Activated CD4-positive, alpha-beta T cell treated with anti-CD3 and anti-CD28 coated beads, Interleukin-2, amount 50 U/mL, for 1 hour (primary cell): ENCODE measurements at places on chromosomes 1 and 21.

DNA sequence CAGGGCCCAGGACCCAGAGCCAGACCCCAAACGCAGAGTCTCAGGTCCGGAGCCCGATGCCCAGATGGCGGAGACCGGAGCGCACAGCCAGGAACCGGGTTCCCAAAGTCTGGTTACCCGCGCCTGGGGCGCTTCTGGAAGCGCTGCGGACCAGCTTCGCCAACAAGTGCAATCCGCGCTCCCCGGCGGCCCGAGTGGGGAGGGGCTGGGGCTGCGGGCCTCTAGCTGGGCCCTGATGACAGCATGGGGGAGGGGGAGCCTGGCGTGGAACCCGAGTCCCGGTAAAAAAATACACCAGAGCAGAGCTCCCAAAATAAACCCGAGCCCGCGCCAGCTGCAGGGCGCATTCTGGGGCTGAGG, 494 bp downstream of the NT5C1A start:
- no peak for DNase-seq

GRCh38 chr1:96674915-96675314, 46.7 kb upstream of the PTBP2 start:
- no peak for DNase-seq

DNA sequence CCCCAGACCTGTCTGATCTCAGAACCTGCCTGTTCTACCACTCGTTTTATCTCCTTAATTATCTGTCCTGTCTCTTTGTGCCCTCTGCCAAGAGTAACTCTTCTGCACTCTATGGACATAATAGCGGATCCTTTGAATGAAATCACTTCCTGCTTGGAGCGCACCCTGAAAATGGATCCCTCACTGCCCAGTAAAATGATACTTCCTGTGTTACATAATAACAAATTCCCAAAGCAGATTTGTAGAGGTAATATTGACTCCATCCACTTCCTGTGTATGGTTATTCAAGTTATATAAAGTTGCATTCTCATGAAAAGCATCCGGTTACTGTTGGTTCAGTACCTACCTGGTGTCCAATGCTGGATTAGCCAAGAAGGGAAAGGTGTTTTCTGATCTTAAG, 246.0 kb downstream of the TRABD2B start:
- DNase-seq = no peak

DNA sequence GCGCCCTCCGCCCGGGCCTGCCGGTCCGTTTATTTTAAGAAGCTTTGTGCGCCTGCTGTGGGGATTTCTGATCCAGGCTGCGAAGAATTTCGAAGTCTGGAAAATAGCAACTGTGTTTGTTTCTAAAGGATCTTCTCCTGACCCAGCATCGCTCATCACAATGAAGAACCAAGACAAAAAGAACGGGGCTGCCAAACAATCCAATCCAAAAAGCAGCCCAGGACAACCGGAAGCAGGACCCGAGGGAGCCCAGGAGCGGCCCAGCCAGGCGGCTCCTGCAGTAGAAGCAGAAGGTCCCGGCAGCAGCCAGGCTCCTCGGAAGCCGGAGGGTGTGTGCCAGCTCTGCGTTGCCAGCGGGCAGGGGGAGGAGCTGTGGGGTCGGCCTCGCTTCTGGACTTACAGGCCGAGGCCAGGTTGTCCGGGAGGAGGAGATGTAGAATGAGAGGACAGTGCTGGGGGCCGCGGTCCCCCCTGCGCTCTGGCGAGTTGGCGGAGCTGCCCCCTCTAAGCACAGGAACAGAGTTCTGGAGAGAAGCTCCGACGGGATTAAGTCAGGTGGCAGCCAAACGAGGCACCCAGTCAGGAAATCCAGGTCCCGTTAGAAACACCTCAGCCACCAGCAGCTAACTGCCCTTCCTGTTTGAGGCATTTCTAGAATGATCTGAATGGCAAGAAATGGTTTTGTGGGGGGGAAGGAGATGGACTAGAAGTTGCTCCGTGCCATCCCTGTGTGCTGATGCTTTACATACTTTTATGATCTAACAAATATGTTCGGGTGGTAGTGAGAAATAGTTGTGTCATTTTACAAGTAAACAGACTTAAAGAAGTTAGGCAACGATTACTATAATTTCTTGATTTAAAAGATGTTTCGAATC, 948 bp downstream of the TXLNA start:
- peak; percentile 21 for DNase-seq

DNA sequence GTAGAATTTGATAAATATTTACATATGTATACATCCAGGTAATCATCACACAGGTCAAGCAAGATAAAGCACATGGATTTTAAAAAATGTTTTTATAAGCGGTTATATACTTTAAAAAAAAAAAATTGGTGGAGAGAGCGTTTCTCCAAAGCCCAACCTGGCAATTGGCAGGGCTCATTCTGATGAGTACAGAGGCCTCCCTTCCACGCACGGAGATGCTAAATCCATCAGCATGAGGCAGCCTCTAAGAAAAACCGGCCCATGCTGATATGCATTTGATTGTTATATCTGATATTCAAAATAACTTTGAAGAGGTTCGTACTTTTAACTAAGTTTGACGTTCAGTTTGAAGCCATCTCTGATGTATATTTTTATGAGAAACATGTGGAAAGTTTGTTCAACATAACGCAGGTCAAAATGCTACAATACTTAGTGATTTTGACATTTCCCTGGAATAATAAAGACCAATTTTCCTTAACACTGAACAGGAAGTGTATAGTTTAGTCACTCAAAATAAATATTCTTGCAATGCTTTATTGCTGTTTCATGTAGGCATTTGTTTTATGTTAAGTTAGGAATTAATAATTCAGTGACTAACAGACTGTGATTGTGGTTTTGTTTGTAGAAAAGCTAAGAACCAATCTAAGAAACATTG, 151.7 kb downstream of the NR5A2 start:
- DNase-seq = no peak

DNA sequence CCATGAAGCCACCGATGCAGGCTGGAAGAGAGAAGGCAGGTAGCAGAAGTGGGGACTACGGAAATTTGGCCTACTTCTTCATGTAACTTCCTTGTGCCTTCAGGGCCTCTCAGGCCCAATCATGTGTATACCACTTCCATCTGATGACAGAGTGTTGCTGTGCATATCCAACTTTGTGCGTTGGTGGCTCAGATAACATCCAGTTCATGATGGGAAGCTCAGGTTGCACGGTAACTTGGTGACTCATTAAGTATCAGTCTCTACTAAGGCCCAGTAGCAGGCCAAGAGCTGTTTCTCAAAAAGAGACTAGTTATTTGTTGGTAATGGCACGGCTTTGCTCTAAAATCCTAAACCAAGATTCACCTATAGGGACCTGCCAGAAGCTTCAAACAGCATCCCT, 117.6 kb downstream of the LTN1 start:
- DNase-seq = no peak

GRCh38 chr1:36880155-36881067, 153.9 kb downstream of the GRIK3 start:
- no peak for DNase-seq

DNA sequence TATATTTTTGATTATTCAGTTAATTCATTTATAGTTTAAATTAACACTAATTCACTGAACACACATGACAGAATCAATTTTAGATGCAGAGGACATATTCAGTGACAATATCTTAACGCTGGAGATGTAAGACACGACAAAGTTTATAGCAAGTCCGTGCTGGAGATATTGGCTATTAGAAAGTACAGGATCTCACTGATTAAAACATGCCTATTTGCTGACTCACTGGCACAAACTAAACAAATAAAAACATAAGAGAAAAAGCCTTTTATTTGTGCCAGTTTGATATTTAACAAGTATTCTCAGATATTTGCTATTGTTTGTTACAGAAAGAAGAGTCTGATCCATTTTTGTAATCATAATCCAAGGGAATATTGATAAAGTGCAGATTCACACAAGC, 1122.9 kb upstream of the B3GALT2 start:
- no peak for DNase-seq

DNA sequence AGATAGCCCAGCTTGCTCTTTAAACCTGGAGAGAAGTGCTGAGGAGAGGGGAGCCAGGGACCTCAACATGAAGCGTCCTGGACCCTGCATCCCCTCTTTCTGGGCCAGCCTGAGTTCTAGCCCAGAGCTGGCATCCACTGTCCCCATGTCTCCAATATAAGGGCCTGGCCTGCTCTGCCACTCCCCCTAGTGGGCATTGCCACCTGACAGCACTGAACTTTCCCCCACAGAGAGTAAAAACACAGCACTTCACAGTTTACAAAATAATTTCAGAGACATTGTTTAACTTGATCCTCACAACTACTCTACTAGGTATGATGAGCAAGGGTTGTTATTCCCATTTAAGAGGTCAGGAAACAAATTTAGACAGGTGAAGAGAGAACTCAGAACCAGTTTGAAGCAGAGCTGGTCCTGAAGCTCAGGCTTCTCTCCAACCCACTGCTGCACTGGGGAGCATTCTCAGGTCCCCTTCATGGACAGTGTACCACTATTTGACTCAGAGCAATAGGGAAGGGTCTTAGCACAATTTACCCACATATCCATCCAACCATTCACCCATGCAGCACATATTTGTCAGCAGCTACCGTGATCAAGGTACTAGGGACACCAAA, 151.2 kb downstream of the DMRTA2 start:
- no peak for DNase-seq

- DNase-seq = no peak
Measured at GRCh38 chr1:30010506-30011106, 712.8 kb downstream of the MATN1 start.

- no peak for DNase-seq
Measured at GRCh38 chr1:83619170-83619896, 379.6 kb downstream of the TTLL7 start.

DNA sequence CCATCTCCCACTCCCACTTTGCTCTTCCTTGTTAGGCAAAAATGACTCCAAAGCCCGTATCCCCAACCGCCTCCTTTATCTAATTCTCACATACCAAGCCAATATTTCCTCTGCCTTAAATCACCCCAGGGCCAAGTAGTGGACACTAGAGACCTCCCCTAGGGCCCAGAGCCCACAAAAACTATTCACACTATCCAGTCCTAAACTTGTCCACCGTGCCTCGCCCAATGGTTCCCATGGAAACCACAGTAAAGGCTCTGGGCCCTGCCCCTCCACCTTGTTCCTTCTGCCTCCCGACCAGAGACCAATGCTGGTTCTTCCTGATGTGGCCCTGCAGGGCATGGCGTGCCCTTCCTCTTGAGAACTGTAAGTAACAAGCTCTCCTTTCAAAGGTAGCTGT, 11.8 kb downstream of the CFAP107 start:
- no peak for DNase-seq

GRCh38 chr1:212951126-212951946, 995 bp downstream of the VASH2 start:
- no peak for DNase-seq

DNA sequence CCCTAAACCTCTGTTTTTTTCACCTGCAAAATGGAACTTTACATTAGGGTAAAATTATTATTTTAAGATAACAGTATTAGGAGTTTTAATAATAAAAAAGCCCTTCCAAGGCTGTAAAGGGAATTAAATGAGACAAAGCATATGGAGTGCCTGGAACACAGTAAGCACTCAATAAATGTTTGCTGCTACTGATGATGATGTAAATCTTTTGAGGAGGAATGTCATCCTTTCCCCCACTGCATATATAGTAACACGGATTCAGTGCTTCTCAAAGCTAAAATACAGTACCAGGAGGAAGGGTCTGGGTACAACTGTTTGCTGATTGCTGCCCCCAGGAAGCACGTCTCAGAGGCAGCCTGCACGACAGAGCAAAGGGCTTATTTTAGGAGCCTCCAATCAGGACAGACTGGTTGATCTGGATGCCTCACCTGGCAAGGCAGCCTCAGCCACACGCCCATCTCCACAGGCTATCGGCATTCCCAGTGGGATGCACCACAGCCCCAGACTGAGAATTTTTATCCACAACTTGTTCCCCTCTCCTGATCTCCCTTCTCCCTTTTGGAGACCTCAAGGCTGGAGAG, 64.4 kb downstream of the GADD45A start:
- no peak for DNase-seq

- no peak for DNase-seq
Measured at GRCh38 chr1:230786385-230786753, 39.2 kb downstream of the CAPN9 start.

- DNase-seq = no peak
Measured at GRCh38 chr1:54248966-54249365, 49.0 kb downstream of the MRPL37 start.

- DNase-seq = no peak
Measured at GRCh38 chr1:114218361-114219171, 64.9 kb upstream of the SYT6 start.

GRCh38 chr1:203663821-203664220, 37.2 kb downstream of the ATP2B4 start:
- no peak for DNase-seq

- no peak for DNase-seq
Measured at GRCh38 chr1:3469849-3470649, 15.6 kb downstream of the ARHGEF16 start.

DNA sequence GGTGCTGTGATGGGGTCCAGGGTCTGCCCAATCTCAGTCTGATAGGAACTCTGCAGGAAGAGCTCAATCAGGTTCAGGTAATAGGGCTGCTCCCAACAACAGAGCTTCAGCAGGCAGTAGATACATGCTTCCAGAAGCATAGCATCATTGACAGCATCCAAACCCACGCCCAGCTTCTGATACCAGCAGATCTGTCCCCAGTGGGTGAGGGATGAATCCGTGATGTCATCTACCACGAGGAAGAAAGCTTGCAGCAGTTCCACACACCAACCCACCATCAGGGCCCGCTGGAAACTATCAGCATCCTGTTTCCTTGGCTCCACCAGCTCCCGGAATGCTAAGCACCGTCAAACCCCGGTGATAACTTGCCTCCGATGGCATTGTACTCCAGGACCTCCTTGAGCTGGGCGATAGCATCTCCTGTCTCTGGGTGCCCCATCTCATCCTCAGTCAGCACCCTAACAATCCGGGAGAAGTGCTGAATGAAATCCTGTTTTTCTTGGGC, 14.7 kb downstream of the NEK2 start:
- DNase-seq = no peak

DNA sequence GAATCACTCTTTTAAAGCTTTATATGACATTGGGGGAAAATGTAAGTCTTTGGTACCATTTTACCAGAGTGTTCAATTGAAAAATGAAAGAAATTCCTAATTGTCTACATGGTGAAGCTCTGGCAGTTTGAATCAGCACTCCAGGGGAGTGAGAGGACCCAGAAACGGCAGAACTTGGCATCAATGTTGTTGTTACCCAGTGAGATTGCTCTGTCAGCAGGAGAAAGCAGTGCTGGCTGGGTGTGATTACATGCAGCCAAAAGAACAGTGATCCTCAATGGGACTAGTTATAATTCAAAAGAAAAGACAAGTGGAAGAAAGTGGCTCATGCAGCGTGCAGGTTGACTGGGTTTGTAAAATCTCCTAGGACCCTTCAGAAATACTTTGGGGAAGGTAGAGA, 206.4 kb downstream of the PTPRC start:
- no peak for DNase-seq
